ENCODE measurements at places on chromosomes 3 and 15.
A peak's percentile ranks its signal among the peaks of the same experiment; 100 is the strongest.

DNA sequence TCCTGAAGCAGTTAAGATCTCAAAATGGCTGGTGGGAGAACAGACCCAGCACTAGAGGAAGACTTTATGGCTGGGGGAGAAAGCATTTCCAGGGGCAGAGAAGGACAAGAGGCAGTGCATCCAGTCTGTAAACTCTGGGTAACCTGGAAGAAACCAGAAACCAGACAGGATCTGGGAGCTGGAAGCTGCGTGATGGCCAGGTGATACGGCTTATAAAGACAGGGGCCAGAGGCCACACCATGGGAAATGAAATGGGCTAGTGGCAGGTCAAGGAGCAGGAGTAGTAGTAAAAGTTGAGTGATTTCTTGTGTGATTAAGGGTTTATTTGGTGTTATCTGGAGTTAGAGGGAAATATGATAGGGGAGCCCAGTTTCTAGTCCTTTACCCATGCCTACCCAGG, 144.7 kb upstream of the ARRDC4 start:
- no peak for DNase-seq

GRCh38 chr3:128123156-128123537, 465 bp downstream of the RUVBL1 start:
- no peak for DNase-seq

- peak; percentile 77 for DNase-seq
These were observed 80.3 kb downstream of the CPN2 start for GRCh38 chr3:194270627-194271459.

- peak; percentile 10 for DNase-seq
These were observed 34.8 kb upstream of the RPL32 start for GRCh38 chr3:12875857-12876836.

GRCh38 chr3:172501540-172501939, 21.7 kb downstream of the TNFSF10 start:
- DNase-seq: no peak

DNA sequence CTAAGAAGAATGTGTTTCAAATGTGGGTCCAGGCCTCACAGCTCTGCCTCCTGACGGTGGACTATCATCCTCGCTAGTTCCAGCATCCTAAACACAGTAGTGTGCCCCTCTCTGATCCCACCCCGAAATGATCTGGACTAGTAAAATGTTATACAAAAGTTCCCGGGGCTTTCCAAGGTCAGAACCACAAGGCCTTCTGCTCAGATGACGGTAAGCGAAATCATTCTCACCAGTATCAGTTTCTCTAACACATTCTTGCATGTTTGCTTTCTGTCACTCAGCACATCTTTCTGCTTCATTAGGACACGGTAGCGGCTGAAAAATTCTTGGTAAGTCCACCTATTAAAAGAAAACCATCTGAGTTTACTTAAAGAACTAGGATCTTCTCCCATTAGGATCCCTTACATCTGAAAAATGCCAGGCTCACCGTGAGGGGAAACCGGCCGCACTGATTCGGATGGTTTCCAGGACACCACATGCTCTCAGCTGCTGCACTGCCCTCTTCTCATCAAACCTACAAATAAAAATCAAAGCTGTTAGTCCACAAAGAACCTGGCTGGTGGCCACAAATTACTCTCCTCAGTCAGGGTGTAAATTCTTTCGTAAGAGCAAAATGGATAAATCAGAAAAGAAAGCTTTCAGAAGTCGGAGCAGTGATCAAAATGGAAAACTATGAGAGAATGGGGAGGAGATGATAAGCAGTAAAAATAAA, 83.9 kb upstream of the MYO5C start:
- no peak for DNase-seq

DNA sequence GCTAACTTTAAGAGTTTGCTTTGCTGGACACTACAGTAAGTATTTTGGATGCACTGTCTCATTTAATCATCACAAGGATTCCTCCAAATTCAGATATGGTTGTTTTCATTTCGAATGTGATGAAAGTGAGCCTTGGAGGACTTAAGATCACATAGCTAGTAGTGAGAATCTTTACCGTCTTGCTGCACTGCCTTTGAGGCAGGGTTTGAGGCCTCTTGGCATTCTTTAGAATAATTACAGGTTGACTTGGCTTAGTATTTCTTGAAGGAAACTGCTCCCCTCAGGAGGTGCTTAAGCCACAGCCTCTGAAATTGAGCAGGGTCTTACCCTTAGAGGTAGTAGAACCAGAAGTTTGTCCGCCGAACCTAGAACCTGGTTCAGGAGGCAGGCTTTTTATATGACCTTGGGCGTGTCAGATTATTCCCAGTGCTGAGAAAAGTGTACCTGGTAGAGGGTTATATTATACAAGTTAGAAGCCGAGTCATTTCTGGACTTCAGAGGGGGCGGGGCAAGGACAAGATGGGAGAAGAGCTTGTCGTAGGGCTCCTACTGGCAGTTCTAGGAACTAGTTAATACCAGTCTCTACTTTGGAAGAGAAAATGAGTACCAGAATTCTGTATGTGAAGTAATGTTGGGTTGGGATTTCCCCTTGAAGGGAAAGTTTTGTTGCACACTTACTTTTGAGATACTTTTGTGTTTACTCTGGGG, 1.1 kb downstream of the TFG start:
- peak; percentile 75 for DNase-seq

GRCh38 chr3:25854635-25855034, 64.7 kb downstream of the OXSM start:
- peak; percentile 68 for DNase-seq

GRCh38 chr3:29536016-29536758, 255.3 kb downstream of the RBMS3 start:
- no peak for DNase-seq

DNA sequence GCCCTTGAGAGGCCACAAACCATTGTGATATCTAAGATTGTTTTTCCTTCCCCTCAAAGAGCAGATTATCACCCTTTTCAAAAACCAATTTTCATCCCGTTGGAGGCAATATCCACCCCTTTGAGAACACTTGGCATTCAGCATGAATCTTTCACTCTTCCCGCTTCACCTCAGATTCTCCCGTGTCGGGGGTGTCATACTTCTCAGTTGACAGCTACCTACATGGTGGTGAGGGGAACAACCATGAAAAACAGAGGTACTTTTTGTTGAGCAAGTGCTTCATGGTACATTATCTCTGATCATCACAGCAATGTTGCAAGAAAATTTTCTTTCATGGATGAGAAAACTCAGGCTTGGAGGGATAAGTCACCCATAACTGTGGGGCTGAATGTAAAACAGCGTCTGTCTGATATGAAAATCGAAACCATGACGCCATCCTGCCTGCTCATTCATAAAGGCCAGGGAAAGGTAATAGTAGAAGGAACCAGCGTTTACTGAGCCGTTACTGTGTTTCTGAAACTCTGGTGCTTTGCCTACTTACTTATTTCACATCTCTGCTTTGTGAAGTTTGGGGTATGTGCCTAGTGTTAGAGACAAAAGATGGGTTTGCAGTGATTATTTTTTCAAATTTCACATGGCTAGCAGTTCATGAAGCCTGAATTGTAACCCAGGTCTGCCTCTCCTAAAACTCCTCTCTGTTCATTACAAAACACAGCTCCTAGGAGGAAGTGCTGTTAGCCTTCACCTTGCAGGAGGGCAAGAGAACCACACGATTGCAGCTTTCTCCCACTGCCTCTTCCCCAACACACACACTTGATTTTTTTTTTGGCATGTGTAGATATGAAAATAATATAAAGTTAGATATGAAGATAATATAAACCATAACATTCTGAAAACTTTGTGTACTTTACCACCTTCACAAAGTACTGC, 35.4 kb downstream of the SV2B start:
- DNase-seq: no peak

DNA sequence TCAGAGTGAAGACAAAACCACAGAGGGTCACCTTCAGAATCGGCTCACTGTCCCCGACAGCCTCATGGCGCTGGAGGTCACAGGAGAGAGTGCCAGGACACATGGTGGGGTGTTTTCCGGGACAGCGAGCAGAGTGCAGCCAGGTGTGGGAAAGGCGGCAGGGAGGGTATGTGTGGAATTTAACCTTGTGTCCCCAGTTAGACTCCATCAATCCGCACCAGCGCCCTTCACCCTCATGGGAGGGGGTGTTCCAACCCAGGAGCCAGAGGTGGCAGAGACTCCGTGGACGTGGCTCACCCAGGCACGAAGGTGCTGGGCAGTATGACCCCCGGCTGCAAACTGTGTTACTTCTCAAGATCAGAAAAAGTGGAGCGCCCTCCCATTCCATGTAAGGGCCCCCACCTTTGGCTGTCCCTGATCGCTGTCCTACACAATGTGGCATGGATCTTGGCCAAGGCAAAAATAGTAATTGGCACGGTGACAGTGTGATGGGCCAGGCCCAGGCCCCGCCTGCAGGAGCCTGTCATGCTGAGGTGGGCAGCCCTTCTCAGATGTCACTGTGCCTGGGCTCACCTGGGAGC, 190.3 kb downstream of the XXYLT1 start:
- DNase-seq: no peak

DNA sequence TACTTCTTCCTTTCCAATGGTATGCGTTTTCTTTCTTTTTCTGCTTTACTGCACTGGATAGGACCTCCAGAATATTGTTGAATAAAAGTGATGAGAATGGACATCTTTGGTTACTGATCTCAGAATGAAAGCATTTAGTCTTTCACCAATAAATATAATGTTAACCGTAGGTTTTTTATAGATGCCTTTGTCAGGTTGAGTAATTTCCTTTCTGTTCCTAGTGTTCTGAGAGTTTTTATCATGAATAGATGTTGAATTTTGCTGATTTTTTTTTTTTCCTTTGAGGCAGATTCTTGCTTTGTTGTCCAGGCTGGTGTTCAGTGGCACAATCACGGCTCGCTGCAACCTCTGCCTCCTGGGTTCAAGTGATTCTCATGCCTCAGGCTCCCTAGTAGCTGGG, 158.4 kb downstream of the KLHL25 start:
- no peak for DNase-seq

DNA sequence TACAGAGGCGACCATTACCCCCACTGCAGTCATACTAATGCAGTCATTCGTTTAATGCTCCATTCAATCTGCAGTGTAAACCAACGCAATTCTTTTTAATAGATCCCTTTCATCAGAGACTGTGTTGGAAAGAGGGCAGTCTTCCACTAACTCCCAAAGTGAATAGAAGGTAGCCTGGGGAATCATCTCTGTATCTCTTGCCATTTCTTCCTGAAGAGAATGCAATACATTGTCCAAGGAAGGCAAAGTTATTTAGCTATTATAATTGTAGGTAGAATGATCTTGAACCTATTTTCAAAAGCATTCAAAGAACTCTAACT, 1.3 kb upstream of the SLITRK3 start:
- no peak for DNase-seq

GRCh38 chr3:64368257-64369020, 143.2 kb upstream of the PRICKLE2 start:
- DNase-seq: no peak

DNA sequence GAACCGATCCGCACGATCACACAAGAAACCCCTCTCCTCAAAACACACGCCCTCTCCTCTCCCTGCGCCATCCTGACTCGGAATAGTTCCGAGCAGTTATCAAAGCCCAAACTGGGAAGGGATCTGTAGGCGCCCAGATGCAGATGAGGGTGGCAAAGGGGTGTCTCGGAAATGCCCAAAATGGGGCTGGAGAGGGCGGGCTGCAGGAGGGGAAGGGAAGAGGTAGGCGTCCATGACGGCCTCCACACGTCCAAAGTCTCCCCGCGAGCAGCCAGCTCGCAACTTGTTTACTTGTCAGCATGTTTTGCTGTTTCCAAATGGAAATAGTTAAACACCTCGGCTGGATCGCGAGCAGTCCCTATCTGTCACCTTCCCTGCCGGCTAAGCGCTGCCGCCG, 1.5 kb downstream of the NTRK3 start:
- no peak for DNase-seq

GRCh38 chr15:40873694-40874561, at the start of gene RHOV:
Gene RHOV, minus strand, starts transcription at chr15:40874234. Its CDS starts 95 bp downstream, at chr15:40874139.
- DNase-seq: no peak
